ENCODE measurements at places on chromosomes 6 and 20.
A peak's percentile ranks its signal among the peaks of the same experiment; 100 is the strongest.

DNA sequence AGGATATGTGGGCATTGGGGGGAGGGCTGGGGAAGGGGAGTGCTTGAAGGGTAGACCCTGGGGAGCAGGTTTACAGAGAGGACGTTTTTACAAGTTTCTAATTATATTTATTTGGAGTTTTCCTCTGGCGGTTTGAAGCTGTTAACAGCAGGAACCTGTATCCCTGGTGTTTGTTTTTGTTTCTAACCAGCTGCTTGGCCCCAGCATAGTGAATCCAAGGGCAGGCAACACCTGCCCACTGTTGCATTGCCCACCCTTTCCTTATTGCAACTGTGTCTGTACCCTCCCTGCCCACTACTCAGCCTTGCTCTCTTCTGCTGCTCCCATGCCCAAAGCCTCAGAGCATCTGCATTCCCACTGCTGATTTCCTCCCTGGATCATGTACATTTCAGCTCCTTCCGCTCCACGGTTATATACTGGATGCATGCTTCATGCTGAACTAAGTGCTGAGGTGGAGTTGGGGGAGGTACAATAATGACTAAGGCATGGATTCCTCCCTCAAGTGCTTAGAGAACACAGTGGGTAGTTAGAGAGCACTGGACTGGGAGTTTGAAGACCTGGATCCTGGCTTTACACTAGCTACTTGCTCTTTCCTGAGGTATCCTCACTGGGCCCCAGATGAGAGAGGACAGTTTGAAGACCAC is 6.0 kb downstream of the SCUBE3 start:
- peak; percentile 47 for DNase-seq

DNA sequence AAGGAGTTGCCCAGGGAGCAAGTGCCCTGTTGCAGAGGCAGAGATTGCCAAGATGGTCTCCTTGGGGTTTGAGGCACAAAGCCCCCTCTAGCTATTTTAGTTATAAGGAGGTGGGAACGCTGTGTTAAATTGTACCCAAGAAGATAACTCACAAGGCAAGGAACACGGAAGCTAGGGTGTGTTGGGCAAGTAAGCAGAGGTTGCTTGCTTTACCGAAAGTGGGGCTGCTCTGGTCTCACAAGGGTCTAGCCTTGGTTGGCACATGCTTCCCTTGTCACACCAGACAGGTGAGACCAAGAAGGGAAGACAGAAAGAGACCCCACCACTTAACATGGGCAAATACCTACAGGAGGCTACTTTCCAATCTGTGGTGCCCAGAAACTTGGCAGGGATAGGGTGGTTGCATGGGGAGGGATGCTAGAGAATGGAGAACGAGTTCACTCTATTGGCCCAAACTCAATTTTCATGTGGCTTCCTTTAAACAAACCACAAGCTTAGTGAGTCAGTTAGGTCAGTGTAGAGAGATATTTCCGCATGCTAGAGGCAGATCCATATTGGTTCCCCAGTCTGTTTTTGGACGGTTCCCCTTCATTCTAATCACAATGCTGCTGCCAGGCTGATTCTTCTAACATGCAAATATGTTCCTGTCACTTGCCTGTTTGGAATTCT is 42.4 kb downstream of the PLAGL1 start:
- DNase-seq = no peak

DNA sequence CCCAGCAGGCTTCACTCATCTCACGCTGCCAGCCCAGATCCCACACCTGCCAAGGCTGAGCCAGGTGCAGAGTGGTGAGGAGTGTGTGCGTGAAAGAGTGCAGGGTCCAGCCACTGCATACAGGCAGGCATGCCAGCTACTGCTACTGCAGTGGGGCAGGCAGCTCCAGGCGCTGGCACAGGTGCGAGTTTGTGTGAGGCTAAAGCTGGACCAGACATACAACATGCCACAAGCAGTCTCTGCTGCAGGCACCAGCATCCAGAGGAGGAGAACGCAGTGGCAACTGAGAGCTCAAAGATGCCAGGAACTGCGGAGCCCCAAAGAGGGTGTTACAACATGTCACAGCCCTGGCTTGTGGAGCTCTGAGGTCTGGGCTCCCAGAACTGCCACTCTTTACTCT is 149.8 kb downstream of the EYS start:
- peak; percentile 58 for DNase-seq

DNA sequence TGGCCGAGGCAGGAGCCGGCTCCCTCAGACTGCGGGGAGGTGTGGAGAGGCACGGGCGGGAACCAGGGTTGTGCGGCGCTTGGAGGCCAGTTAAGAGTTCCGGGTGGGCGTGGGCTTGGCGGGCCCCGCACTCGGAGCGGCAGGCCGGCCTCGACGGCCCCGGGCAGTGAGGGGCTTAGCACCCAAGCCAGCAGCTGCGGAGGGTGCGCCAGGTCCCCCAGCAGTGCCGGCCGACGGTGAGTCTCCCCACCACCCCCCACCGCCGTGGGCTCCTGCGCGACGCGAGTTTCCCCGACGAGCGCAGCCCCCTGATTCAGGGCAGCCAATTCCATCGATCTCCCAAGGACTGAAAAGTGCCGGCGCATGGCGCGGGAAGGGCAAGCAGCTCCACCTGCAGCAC is 605.4 kb upstream of the SLC35B3 start:
- no peak for DNase-seq

DNA sequence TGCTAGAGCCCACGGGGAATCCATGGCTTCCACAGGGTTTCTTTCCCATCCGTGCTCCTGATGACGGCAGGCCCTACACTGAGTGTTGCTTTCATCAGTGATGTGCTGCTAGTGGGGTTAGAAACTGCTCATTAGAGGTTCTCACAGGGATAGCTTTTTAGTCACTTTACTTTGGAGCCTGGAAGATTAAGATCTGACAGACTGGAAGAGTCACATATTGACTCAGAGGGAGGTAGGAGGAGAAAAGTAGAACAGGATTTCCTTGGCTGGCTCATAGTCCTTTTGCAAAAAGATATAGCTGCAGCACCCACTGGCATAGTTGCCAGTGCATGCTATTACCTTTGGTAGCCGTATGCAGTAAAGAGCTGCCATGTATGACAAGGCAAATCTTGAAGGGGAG is 890.3 kb downstream of the C6orf118 start:
- no peak for DNase-seq

- DNase-seq = no peak
Observed at GRCh38 chr6:41943456-41943855, 1.8 kb upstream of the CCND3 start.

DNA sequence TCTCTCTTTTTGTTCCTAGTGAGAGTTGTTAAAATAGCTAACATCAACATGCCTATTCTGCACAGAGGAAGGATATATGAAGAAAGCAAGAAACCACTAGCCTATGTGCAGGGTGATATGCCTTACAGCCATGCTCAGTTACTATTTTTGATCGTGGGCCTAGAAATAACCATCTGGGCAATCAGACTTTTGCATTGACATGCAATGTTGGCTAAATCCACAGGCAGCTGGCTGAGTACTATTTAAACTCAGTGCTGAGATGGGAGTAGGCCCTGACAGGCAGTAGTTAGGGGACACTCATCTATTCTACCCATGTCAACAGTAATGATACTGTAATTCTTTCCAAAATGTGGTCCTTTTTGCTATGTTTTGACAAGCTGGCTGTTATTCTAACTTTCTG is 89.6 kb downstream of the HDGFL1 start:
- peak; percentile 3 for DNase-seq

- DNase-seq = no peak
Observed at GRCh38 chr20:4067600-4068261, 52.4 kb upstream of the RNF24 start.

- no peak for DNase-seq
Observed at GRCh38 chr6:32167154-32167760, 2.9 kb downstream of the EGFL8 start.

Measured in NCI-H345 (cell line).